ENCODE measurements at places on chromosomes 3 and 15.

DNA sequence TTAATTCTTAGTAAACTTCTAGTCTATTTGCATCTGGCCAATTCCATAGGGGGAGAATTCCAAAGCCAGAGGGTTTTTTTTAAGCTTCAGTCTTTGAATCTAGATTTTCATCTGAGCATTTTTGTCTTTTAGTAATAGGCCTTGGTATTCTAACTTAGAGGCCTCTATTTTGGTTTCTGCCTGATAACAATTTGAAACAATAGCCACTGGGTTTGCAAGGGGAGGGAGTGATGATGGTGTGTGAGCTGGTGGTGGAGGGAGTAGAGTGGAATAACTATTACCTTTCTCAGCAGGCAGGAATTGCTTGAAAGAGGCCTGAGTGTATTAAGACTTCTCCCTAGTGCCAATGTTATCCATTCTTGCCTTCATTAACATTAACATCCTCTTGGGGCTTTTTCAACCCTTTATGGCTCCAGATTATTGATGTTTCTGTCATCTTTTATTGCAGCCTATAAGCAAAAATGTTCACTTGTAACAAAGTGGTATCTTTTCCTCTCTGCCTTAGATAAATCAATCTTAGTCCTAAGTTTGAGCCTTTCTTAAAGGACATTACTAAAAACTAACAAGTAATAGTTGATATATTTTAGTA, 26.5 kb upstream of the TCF12 start:
- no peak for DNase-seq

GRCh38 chr3:155488671-155489070, 195.2 kb upstream of the STRIT1 start:
- no peak for DNase-seq

GRCh38 chr3:139280027-139280671, 63.7 kb upstream of the MRPS22 start:
- DNase-seq, result no peak

DNA sequence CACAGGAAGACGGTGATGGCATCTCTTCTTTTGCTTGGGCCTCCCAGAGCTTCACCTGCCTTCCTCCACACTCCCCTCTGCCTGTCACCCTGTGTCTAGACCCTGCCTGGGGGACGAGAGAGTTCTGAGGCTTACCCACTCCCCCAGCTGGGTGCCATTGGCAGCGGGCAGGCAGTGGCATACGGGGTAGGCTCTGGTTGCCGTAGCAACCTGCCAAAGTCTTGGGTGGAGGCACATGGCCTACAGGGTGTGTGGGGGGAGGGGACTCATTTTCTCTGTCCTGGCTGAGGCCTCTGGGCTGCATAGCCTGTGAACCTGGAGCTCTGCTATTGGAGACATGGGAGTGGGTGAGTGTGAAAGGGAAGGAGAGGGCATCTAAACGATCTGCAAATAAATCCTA, 4.4 kb downstream of the INSYN1 start:
- DNase-seq, result no peak

DNA sequence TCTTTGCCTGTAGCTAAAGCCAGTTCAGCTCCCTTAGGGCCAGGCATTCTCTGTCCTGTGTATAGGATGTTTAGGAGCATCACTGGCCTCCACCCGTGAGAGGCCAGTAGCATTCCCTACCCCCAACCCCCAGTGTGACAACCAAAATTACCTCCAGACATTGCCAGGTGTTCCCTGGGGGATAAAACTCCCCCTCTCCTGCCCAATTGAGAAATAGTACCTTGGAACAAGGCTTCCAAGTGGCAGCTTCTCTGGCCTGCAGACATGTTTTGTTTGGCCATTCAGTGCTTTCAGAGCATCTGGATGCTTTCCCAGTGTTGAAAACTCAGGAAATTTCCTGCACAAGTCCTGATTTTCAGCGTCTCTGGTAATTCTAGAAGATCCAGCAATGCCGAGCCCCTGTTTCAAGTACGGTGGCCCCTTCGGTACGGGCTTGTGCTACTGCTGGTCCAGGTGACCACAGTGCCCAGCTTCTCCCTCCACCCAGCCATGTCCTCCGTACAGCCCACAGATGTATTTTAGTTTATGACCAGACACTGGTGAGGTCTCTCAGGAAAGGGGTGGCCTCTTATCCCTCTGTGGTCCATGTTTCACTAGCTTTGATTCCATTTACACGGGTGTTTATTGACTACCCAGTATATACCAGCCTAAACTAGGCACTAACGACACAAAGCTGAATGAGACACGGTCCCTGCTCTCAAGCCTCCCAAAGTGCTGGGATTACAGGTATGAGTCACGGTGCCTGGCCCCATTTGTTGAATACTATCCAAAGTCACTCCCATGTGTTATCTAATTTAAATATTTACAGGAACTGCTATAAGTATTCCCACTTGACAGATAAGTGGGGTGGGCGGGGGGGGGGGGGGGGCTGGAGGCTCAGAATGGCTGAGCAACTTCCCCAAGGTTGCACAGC, 125.4 kb upstream of the RAD18 start:
- no peak for DNase-seq

- no peak for DNase-seq
These were observed 28.3 kb downstream of the STARD5 start for GRCh38 chr15:81295486-81296121.

DNA sequence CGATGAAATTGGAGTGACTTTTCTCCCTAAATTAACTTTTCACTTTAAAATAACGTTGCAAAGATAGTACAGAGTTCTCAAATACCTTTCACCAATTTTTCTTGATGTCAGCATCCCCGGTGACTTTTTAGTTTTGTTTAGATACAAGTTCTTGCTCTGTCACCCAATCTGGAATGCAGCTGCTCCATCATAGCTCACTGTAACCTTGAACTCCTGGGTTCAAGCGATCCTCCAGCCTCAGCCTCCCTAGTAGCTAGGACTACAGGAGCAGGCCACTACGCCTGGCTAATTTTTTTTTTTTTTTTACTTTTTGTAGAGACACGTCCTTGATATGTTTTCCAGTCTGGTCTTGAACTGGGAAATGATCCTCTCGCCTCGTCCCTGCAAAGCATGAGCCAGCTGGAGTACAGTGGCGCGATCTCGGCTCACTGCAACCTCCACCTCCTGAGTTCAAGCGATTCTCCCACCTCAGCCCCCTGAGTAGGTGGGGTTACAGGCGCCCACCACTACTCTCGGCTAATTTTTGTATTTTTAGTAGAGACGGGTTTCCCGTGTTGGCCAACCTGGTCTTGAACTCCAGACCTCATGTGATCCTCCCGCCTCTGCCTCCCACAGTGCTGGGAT, 747 bp downstream of the NSUN3 start:
- no peak for DNase-seq

DNA sequence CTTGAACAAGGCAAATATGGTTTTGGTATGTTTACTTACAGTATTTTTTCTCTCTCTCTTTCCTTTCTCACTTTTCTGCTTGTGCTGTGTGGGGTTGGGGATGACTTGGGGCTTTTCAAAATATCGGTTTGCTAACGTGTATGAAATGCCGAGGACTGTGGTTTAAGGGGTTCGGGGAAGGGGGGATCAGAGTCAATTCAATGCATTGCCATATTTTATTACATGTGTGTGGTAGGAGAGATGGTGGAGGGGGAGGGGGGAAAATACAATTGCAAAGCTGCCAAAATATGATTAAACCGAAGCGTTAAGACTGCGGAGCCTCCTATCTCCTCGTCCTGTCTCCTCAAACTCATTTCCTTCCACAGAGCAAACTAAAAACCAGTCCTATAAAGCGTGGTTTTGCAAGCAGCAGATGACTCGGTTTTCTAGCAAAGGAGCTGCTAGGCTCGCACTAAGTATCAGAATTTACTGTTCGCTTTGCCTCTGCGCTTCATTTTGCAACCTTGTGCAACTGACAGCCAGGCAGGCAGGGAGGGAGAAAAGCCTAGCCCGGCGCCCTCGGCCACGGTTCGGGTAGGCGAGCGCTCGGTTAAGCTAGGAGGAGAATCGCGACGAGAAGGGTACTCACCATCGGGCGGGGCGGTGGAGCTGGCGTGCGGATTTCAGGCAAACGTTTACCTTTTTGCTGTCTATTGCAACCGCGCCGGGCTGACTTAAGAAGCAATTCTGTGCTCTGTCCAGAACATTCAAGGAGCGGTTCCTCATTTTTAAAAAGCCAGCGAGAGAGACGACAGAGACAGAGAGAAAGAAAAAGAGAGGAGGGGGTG, 4.0 kb upstream of the NR2F2 start:
- DNase-seq, result peak; percentile 81

- DNase-seq, result peak; percentile 32
These were observed 1.3 kb downstream of the TSPAN3 start for GRCh38 chr15:77069521-77070121.

DNA sequence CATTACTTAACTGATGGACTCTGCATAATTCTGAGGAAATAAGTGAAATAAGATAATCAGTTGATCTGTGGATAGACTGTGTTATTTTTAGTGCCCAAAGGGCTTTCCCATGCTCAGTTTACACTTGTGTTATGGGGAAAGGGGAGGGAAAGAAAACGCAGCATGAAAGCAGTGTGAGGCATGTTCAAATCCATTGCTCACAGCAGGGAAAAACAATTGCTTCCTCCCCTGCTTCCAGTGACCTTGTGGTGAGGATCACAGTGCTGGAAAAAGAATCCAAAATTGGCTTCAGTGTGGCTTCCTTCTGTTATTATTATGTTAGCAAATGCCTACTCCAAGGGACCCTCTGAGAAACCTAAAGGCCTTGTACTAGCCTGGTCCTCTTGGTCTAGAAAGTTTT, 285.1 kb upstream of the CDIN1 start:
- no peak for DNase-seq

Measured in HuH-7.5 (cell line).